Mononuclear cell (primary cell): ENCODE measurements at places on chromosomes 16 and 17. TPM values are rescaled to one million over a fixed set of nuclear protein-coding genes. Genes with fewer than 3 reads are reported as not detected.

Gene CD300C
- 10.9 TPM for total RNA-seq

Gene RNF112
- total RNA-seq: 0.21 TPM

Gene PIRT
- 0.10 TPM for total RNA-seq

Gene MIEN1
- 21.6 TPM for total RNA-seq

Gene DOC2A
- total RNA-seq: not detected

Gene LASP1
- 103 TPM for total RNA-seq

Gene MAP2K6
- 7.8 TPM for total RNA-seq

Gene SCNN1B
- not detected for total RNA-seq

Gene KIF18B
- 0.10 TPM for total RNA-seq

Gene TSEN54
- total RNA-seq: 14.7 TPM

Gene LGALS9B
- 0.52 TPM for total RNA-seq

Gene C17orf67
- 1.5 TPM for total RNA-seq

Gene MMP28
- total RNA-seq: 8.1 TPM

Gene VPS9D1
- 5.2 TPM for total RNA-seq

Gene CDH16
- total RNA-seq: not detected

Gene TPSG1
- not detected for total RNA-seq

Gene MMP2
- 0.10 TPM for total RNA-seq

Gene KRT33B
- not detected for total RNA-seq

Gene TADA2A
- 12.0 TPM for total RNA-seq

Gene RHOT1
- 33.6 TPM for total RNA-seq

Gene ERN2
- total RNA-seq: not detected
